ENCODE measurements at places on chromosomes 1 and 21.

DNA sequence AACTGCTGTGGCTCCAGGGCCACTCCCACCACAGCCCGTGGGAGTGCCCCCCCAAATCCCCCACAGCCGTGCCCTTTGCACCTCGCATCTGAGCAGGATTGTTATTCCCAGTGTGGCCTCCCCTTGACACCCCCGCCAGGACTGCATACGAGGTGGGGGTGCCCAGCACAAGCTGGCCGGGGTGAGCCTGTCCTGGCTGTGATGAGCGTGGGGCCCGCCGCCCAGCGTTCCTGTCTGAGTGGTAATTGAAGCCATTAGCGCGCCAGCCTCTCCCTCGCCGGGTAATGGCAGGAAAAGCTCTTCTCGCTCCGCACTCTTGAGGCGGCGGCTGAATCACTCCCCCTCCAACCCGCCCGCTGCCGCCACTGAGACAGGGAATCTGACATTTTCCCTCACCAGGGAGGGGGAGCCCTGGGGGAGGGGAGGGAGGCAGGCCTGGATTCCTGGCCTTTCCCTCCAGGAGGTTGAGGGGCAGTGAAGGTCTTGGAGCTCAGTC lies 27.7 kb downstream of the PTPRF start:
- DNase-seq = peak; percentile 90

DNA sequence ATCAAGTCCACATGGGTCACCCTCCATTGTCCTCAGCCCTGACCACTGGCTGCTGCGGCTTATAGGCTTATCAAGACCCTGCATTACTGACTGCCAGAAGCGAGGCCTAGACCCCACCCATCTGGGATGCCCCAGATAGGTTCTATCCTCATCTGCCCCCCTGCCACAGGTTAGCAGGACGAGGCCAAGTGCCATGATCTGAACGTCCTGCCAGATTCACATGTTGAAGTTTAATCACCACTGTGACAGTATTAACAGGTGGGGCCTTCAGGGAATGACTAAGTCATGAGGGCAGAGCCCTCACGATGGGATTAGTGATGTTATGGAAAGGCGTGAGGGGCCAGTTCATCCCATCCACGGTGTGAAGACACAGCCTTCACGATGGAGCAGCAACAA lies 6.2 kb upstream of the CPLANE2 start:
- DNase-seq = no peak

- DNase-seq = no peak
These were observed 13.6 kb downstream of the ACTL8 start for GRCh38 chr1:17768651-17769241.

DNA sequence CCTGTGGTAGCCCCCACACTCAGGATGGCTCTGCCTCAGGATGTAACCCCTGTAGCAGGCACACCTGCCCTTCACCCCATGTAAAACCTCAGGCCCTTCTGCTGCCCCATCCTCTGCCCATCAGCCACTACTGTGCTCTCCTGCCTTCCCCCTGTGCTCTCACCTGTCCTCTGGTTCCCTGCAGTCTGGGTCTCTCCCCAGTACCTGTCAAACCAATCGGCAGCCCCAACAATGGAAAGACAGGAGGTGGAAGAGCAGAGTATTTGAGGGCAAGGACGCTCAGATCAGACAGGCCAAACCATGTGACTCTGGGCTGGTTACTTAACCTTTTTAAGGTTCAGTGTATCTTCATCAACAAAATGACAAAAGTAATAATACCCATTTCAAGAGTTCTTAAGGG lies 30.9 kb downstream of the SMIM12 start:
- no peak for DNase-seq

- DNase-seq = no peak
These were observed 11.2 kb upstream of the VPS45 start for GRCh38 chr1:150056407-150056806.

- no peak for DNase-seq
These were observed 13.1 kb downstream of the EVA1C start for GRCh38 chr21:32425628-32426027.

DNA sequence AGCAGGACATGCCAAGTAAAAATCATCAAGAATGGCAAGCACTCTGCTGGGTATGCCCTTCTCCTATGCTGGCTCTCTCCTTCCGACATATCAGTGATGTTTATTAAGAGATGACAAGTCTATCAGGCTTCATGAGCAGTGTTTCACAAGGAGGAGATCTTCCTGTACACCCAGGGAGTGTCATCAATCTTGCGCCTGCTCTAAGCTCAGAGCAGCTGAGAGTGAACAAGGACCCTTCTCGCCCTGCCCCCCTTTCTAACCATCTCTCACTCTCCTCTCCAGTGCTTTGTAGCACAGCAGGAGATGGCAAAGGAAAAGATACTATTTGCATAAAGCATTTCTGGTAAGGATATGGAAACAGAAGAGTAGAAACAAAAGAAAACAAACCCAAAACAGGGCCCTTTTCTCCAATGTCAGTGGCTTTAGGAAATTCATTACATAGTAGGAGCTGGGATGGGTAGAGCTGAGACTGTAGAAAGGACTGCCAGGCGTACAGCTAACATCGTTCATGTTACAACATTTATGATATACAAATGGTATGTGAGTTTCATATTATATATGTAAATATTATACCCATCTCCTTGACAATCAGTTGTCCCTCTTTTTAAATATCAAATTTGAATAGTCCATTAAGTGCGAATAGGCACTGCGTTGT lies 201.7 kb downstream of the NUF2 start:
- no peak for DNase-seq

- no peak for DNase-seq
These were observed 61.8 kb upstream of the PLD5 start for GRCh38 chr1:242586360-242586680.

- no peak for DNase-seq
These were observed 97.6 kb downstream of the PPIAL4G start for GRCh38 chr1:148385371-148386030.

GRCh38 chr21:41653954-41654491 lies 112.8 kb downstream of the RIPK4 start:
- DNase-seq = no peak

DNA sequence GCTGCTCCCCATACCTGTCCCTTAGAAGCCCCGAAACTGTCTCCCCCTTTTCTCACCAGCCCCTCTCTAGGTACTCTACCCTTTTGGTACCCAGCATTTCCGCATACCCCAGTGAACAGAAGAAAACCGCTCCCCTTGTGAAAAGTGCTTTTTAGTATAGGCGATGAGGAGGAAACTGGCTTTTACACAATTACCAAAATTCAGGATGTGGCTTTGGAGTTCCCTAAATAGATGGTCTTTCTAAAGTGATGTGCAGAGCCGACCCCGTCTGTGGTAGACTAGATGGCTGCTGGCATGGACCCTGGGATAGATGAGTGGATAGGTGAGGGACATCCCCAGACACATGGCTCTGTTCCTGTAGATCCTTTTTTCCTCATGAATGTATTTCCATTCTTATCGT lies 2.6 kb upstream of the PER3 start:
- DNase-seq = no peak

GRCh38 chr1:154148807-154149206 lies 6.1 kb downstream of the NUP210L start:
- DNase-seq = no peak

DNA sequence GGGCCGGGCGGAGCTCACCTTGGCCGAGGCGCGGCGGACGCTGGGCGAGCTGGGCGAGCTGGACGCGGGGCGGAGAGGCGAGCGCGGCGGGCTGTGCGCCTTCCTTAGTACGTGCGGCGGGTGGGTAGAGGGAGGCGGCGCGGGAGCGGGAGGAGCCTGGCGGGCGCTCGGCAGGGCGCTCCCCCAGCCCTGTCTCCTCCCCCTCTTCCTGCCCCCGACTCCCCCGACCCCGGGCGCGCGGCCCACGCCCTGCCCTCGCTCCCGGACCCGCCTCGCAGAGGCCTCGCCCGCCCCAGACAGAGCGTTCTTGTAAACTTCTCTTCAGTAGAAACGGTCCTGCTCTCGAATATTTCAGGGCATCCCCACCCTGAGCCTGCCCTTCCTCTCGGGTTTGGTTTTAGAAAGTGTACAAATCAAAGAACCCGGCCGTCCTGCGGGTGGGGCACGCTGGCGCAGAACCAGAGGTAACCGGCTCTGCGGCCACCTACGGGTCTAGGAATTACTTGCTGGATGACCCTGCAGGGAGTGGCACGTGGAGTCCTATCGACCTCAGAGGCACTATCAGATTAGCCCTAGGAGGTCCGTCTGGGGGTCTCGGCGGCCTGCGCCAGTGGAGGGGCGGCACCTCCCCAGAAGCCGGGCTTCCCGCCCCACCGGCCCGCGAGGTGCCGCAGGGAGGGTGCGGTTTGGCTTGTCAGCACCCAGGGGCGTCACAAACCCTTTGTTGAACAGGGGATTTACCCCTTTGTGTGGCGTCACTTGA lies at the start of gene S100A10:
Gene S100A10 (minus strand): TSS at position 126 of the 763 bp plus-strand sequence. CDS start 7,629 bp downstream, outside the sequence.
- DNase-seq = peak; percentile 77

- no peak for DNase-seq
These were observed 121.2 kb downstream of the ADGRL2 start for GRCh38 chr1:81921851-81922462.

DNA sequence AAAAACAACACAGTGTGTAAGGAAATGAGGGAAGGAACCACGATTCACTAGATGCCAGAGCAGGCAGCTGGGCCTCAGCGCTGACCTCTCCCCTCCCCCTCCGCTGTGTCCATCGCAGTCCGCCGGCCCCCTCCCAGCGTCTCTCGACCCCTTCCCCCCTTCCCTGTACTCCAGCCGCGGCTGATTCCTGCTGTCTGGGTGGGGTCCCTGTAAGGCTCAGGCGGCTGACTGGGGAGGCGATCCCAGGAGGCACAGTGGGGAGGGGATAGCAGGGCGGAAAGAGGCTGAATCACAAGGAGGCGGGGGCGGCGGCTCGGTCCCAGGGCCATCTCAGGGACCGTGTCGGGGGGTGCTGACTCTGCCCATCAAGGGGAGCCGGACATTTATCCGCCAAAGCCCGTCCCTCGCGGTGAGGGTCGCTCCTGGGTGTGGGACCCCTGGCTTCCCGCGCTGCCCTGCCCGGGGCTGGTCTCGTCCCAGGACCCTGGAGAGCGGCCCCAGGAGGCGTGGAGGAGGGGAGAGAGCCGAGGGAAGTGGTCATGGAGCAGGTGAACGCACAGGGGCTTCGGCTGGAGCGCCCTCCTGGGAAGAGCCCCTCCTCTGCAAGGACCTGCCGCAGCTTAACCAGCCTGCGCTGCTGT lies 241.9 kb downstream of the PTPRU start:
- peak; percentile 53 for DNase-seq

- DNase-seq = no peak
These were observed 2.3 kb upstream of the USP16 start for GRCh38 chr21:29022166-29022565.

DNA sequence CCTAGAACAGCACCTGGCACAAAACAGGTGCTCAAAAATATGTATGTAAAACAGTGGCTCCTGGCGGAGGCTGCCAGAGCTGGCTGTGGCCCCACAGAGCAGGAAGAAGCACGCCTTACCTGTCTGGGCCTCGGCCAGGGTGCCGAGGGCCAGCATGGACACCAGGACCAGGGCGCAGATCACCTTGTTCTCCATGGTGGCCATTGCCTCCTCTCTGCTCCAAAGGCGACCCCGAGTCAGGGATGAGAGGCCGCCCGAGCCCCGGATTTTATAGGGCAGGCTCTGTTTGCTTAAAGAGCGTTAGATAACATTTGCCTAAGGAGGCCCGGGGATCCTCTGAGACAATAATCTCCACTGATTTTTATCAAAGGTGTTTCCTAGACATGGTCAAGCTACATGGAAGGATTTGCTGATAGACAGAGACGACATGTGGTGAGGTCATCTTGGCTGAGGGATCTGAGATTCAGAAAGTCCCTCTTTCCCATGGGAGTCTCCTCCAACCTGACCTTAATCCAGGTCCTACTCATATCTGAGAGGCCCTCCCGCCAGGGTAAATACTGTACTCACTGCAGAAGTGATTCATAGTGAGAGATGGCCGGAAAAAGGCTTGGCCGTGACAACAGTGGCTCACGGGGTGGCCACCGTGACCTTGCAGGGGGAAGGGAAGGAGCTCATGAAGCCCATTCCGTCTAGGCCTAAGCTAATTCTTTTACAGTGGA lies at the start of gene TFF1:
Gene TFF1 (minus strand): TSS at position 244 of the 719 bp plus-strand sequence. CDS start 40 bp downstream, at position 204.
- DNase-seq = no peak

DNA sequence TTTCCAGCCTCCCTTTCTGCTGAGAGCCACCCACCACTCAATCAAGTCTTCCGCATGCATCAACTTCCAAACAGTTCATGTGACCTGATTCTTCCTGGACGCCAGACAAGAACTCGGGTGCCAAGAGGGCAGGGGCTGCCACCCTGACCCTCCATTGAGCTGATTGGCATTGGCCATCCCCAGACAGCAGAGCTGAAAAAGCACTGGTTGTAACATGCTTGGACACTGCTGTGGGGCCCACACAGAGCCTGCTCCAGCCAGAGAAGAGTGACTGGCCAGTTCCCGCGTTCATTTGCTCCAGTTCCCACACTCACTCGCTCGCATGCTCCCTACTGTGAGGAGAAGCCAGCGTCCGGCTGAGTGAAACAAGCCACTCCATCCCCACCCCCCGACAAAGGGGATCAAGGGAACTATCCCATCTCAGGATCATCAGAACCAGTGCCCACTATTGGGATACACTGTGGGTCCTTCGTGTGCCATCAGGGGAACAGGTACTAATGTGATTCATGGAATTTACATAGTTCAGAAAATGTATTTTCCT lies 420.3 kb downstream of the NPHP4 start:
- peak; percentile 32 for DNase-seq

DNA sequence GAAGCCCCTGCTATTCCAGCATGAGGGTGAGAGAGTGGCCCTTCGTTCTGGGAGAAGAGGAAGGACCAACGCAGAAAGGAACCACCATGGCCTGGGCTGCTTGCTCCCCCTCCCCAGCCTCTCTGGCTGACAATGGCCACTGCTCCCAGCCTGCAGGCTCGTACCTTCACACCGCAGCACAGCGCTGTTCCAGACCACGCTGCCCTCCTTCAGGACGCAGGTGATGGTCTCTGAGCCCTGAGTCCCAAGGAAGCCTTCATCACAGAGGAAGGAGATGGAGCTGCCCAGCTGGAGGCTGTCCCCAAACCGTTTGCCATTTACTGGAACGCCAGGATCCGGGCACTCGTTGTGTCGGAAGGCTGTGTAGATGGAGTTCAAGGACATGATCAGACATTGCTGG lies 124.9 kb upstream of the HMGB4 start:
- no peak for DNase-seq

GRCh38 chr21:42163511-42163863 lies 55.5 kb upstream of the ABCG1 start:
- no peak for DNase-seq

- peak; percentile 73 for DNase-seq
These were observed 29.0 kb downstream of the TRIM62 start for GRCh38 chr1:33152685-33153432.
